Activated T-helper 1 cell treated with anti-CD3 and anti-CD28 coated beads, Interleukin-12 subunit alpha, Interleukin-12 subunit beta, Interleukin-2, Interleukin-4 antibody, amounts not matched to agents 30 ng/mL and 10 ng/mL and 1 ng/mL, durations not matched to agents 14 hours and 24 hours and 36 hours (primary cell): ENCODE measurements at places on chromosomes 6 and 20.

DNA sequence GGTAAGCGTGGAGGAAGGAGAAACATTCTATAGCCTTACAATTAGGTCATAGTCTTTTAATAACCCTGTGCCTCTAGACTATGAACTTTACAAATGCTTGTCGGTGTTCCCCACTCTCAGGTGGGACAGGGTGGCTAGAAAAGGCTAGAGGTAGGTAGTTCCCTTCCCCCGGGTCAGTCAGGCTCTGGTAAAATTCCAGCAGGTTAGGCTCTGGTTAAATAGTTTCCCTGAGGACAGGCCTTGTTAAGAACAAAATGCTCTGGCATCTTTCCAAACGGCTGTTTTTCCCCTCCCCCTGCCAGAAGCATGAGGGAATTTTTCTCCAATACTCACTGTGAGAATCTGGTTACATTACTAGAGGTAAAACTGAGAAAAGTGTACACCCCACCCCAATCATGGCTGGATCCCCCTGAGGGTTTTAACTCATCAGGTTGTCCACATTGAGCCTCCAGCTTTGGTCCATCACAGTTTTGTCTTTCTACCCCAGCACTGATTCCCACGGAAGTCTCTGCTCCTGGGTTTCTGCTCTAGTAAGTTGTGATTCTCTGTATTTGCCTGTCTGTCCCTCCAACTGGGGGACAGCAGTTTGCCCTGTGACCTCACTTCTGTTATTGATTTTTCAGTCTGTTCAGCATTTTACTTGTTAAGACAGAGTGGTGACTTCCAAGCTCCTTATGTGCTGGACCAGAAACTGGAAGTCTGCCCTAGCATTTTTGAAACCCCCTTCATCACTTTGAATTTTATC lies 84.7 kb upstream of the ADGRF1 start:
- no peak for DNase-seq

DNA sequence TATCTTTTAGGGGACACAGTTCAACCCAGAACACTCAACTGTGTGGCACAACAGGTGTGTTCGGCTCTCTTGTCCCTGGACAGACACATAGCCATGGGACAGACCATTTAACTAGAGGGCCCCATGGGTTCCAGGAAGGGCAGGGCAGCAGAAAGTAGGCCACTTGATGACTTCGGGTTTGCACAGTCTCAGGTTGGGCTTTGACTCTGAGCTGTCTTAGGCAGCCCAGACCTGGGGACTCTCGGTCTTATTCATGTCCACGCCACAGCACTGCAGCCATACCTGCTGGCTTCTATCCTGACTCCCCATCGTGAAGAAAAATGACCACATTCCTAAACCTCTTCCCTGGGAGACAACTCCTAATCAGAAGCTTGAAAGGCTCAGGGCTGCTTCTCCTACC lies 146.1 kb upstream of the AKAP12 start:
- no peak for DNase-seq

- no peak for DNase-seq
Observed at GRCh38 chr6:54907355-54907754, 60.8 kb downstream of the FAM83B start.

DNA sequence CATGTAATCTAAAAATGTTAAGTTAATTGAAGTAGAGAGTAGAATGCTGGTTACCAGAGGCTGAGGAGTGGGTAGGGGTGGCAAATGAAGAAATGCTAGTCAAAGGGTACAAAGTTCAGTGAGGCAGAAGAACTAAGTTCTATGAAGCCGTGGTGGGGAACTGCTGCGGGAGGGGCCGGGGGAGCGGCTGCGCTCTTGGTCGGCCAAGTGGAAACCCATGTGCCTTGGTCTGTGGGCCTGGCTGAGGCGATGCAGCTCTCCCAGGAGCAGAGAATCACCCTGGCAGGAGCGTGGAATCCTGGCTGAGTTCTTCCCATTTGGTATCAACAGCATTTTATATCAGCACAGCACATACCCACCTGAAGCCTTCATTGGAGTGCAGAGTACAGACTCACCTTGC lies 22.3 kb downstream of the TTLL2 start:
- no peak for DNase-seq

DNA sequence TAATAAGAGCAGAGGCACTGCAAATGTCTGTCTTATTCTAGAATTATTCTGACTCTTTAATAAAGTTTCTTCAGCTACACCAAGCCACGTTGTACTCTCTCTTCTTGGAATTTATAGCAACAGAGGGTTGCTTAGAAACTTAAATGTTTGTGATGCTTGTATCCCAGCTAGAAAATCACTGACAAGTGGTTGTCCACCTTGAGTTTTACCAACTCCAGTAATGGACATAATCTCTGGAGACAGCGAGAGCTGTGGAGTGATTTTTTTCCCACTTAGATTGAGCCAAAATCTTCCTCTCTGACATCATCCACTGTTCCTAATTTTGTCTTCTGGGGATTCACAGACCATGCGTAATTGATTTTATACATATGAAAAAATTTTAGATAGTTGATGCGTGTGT lies 8.0 kb downstream of the ECT2L start:
- DNase-seq = no peak

DNA sequence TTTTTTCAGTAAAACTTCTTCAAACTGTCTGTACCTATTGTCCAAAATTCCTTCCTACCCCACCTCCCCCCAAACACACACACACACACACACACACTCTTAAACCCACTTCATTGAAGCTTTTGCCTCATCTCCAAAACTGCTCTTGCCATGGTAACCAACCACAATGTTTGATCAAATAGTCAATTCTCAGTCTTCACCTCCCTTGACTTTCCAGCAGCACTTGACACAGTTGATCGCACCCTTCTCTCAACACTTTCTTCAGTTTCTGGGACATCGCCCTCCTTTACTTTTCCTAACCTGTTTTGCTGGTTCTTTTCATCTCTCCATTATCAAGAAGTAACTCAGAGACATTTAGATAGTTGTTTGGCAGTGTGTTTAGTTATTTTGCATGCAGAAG lies 71.5 kb upstream of the COL21A1 start:
- DNase-seq = no peak

GRCh38 chr6:153503810-153504209 lies 372.7 kb upstream of the RGS17 start:
- DNase-seq = no peak

DNA sequence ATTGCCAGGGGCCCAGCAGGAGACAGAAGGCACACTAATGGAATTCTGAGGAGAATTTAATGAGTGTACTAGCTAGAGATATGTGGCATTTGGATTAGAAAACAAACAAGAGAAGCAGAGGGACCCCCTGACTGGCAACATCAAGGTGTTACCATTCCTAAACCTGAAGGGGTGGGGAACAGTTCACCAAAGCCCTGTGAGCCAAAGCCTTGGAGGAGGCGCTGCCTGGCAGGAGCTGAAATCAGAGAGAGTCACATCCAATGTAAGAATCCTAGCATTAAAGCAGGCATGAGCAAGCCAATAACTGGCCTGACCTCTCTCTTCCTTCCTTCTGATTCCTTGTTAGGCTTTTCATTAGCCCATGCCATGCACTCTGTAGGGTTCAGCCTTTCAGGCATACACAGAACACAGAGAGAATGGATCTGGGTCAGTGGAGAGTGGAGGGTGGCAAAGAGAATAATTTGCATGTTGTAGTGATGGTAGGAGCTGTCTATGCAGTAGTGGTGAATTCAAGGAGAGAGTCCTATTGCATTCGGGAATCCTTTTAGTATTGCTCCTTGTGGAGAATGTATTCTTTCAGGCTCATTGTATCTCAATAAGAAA lies 367.2 kb upstream of the MAN1A1 start:
- no peak for DNase-seq

GRCh38 chr20:57395111-57395966 lies 4.1 kb downstream of the RBM38 start:
- DNase-seq = no peak

DNA sequence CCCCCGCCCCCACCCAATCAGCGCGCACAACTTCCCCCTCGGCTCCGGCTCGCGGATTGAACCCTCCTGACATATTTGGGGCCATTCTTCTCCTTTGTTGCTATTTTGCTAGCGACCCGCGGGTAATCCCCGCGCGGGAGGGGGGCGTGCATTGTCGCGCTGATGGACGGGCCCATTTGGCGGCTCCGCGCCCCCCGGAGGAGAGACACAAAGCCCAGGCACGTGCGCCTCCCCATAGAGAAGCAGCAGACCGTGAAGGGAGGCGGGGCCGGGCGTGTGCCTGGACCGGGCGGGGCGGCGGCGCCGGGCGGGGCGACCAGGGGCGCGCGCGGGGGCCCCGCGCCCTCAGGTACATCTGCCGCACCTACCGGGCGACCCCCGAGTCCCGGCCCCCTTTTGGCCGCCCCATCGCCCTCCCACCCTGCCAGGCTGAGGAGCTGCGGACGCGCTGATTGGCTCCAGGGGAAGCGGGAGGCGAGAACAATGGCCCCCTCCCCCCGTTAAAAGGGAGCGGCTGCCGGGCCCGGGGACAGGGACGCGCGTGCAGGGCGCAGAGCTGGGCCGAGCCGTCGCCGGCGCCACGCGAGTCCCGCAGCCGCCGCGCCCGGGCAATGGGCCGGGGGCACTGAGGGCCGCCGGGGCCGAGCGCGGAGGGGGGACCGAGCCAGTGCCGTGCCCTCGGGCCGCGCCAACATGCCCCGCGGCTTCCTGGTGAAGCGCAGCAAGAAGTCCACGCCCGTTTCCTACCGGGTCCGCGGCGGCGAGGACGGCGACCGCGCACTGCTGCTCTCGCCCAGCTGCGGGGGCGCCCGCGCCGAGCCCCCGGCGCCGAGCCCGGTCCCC lies at the start of gene INSM1:
Gene INSM1 (plus strand): TSS at position 530 of the 843 bp plus-strand sequence. CDS start 164 bp downstream, at position 694.
- no peak for DNase-seq

DNA sequence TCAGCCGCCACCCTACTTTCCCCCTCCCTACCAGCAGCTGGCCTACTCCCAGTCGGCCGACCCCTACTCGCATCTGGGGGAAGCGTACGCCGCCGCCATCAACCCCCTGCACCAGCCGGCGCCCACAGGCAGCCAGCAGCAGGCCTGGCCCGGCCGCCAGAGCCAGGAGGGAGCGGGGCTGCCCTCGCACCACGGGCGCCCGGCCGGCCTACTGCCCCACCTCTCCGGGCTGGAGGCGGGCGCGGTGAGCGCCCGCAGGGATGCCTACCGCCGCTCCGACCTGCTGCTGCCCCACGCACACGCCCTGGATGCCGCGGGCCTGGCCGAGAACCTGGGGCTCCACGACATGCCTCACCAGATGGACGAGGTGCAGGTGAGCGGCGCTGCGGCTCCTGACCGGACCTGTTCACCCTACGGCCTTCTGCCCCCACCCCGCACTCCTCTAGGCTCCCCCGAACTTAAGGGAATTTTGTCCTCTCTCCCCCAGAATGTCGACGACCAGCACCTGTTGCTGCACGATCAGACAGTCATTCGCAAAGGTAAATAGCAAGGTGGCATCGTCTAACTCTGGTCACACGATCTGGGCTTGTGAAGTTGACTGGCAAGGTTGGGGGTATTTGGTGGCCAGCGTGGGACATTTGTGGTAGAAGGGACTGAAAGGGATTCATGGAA lies 2.3 kb downstream of the TFAP2C start:
- DNase-seq = no peak

GRCh38 chr6:57221191-57221935 lies 744 bp downstream of the RAB23 start:
- DNase-seq = peak; percentile 32

DNA sequence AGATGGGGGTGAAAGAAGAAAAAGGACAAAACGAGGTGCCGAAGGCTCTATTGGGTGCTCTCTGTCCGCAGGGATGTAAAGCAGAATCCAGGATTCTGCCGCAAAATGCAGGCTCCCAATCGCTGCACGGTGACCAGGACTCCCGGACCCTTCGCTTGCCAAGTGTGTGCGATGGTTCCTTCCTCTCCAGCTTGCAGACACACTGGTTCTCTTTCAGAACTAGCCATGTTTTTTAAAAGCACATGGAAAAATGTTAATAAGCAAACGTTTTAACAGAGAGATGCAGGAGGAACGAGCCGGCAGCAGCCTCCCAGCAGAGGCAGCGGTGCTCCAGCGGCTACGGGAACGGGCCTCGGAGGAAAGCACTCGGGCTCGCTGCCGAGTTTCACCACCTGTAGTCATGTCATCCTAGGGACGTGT lies 59.6 kb downstream of the ZNF831 start:
- DNase-seq = no peak

GRCh38 chr20:39880890-39881289 lies 808.1 kb downstream of the MAFB start:
- no peak for DNase-seq

- no peak for DNase-seq
Observed at GRCh38 chr20:35360033-35360432, 51.7 kb downstream of the UQCC1 start.

DNA sequence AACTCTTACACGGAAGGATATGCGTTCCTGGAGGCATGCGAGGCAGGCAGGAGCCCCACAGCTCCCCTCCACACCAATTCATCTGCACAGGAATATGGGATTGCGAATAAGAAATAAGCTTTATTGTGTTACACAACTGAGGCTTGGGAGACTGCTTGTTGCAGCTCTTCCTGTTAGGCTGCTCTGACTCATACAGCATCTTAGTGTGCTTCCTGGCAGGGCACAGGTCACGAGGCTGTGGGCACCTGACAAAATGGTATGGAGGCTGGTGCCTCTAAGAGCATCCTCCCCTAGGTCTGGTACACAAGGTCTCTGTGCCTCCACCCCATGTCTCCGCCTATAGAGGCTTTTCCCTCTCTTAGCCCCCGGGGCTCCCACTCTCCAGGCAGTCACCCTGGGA lies 6.8 kb downstream of the SLC22A3 start:
- no peak for DNase-seq

DNA sequence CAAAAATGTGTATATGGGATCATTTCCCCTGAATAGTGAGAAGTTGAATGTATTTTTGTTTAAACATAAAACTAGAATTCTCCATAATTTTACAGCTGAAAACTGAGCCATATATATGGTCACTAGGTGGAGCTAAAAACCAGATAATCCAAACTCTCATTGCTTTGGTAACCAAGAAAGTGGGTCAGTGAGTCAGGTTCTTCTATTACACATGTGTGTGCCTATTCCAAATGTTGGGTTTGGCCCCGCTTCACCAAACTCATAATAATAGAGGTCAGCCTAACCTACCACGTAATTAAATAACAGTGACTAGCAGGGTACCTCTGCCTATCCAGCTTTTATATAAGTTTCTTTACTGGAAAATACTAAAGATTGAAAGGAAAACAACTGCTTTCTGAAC lies 19.3 kb upstream of the RNGTT start:
- DNase-seq = no peak

- DNase-seq = peak; percentile 7
Observed at GRCh38 chr6:62285612-62286469, at the start of gene KHDRBS2. TSS of gene KHDRBS2 (minus strand) at chr6:62286225.

DNA sequence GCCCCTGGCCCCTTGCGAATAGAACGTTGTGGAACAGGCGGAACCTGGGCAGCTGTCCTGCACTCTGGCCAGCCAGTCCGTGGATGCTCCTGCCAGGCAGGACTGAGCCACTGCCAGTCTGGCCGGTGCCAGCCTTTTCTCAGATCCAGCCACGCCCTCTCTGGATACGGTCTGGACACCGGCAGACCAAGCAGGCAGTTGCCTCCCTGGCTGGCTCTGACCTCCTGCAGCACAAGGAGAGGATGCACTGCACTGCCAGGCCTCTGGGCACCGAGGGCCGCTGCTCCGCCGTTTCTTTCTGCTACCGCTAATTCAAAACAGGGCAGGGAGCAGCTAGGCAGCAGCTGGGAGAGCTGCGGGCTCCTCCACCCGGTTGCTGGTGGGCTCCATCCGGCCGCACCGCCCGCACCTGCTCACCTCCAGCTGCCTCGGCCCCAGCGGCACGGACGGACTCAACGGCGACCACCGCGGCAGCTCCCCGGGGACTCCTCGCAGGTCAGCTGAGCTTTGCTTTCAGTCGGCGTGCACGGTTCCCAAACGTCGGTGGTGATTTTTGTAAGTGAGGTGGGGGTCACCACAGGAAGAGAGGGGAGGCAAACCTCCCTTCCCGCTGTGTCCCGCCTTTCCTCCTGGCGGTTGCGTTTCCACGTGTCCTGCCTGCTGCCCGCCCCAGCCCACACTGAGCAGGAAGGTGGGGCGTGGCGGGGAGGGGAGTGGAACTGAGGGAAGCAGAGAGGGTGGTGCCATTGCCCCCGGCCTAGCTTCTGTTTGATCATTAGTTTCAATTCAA lies 30.3 kb upstream of the AFDN start:
- DNase-seq = no peak
